ENCODE measurements at places on chromosomes 2 and 18.

GRCh38 chr2:100819370-100820272 is at the start of gene NPAS2:
NPAS2 (plus strand) TSS chr2:100820139; CDS start chr2:100904755, 84,616 bp downstream.
- DNase-seq: no peak
- peaks cover 7% of the 10 kb centered on the region for H3K27me3 ChIP-seq
- H3K4me3 ChIP-seq: peak within 1 kb of the TSS; percentile 32

- no peaks in the 10 kb centered on the region for H3K36me3 ChIP-seq
- H3K27ac ChIP-seq: no peak overlapping the region
Observed at GRCh38 chr2:65031341-65032018, 24.7 kb upstream of the CEP68 start.

DNA sequence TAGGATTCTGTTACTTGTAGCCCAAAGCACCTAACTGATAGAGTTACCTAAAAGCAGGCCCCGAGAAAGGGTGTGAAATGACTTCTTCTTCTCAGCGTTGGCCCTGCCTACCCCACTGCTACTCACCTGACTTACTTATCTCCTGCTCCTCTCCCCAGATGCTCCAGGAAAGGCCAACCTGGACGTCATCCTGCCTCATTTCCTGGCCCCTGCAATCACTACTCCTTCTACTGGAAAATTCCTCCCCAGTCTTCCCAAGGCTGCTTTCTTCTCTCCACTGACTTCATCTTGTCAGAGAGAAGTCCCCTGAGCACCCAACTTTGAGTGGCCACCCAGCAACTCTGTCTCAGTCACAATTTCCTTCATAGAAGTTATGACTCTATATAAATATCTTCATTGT is 63.4 kb upstream of the KLF7 start:
- no peak for DNase-seq
- H3K27me3 ChIP-seq: no peaks in the 10 kb centered on the region
- H3K36me3 ChIP-seq: no peaks in the 10 kb centered on the region

DNA sequence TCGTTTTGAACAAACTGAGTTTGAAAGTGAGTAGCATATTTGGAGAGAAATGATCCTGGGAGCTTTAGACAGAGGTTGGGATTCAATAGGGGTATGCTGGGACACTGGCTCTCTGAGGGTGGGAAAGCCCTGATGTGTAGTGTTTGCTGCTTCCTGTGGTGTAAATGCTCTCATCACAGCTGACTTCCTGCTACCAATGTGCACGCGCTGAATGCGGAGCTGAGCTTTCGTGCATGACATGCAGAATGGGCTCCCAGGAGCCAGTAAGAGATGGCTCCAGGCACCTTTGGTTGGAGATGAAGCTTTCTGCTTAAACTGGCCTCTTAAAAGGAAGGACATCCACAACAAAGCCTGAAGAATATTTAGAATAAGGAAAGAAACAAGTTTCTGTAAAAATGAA is 224.1 kb upstream of the CCDC150 start:
- H3K27me3 ChIP-seq: no peaks in the 10 kb centered on the region
- H3K4me3 ChIP-seq: no peak overlapping the region
- no peak for DNase-seq
- H3K4me1 ChIP-seq: no peaks in the 10 kb centered on the region
- no peaks in the 10 kb centered on the region for H3K36me3 ChIP-seq

Data from CD8-positive, alpha-beta memory T cell (primary cell).